Renal cortical epithelial cell (primary cell): ENCODE measurements at places on chromosomes 7 and 10. TPM values are rescaled to one million over a fixed set of nuclear protein-coding genes. Genes with fewer than 3 reads are reported as not detected.

Gene HPSE2
- not detected in 2 replicates for total RNA-seq

Gene AGR2
- total RNA-seq: 18.6 and 29.0 TPM in 2 replicates

Gene ITGA8
- total RNA-seq: under 0.01 and 0.05 TPM in 2 replicates

Gene AOAH
- total RNA-seq: 1.2 and 1.9 TPM in 2 replicates

Gene NPS
- total RNA-seq: not detected in 2 replicates

Gene OPALIN
- 0.05 TPM in 1 of 2 replicates, not detected in the other for total RNA-seq
